ENCODE measurements at places on chromosomes 1 and 21.

DNA sequence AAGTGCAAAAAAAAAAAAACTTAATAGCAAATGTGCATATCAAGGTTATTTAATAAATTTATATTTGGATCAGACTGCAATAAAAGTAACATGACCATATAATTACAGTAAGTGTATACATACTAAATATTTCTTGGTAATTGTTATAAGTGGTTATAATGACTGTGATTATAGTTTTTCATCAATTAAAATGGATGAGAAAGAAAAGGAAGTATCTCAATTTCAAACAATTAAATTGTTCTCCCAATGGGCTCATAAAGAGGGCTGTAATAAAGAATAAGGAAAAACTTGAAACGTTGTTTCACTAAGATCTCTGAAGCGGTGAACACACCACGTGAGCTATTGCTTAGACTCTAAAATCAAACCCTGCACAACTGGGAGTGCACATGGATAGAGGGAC is 104.1 kb downstream of the CDC42BPA start:
- no peak for DNase-seq

DNA sequence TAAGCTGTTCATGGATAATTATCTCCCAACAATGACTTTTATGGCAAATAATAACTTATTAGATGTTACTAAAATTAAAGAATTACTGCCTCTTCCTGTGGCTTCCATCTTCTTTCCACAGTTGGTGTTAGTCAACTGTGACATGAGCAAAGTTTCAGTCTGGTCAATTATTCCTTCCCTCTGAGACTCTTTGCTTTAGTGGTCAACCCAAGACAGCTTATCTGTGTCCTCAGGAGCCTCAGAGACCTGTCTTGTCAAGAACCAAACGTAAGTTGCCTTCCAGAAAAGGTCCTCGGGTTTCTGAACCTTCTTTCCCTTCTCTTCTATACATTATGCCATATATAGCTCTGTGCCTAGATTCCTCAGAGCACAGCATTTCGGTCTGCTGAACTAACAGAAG is 263.2 kb upstream of the ZP4 start:
- no peak for DNase-seq

DNA sequence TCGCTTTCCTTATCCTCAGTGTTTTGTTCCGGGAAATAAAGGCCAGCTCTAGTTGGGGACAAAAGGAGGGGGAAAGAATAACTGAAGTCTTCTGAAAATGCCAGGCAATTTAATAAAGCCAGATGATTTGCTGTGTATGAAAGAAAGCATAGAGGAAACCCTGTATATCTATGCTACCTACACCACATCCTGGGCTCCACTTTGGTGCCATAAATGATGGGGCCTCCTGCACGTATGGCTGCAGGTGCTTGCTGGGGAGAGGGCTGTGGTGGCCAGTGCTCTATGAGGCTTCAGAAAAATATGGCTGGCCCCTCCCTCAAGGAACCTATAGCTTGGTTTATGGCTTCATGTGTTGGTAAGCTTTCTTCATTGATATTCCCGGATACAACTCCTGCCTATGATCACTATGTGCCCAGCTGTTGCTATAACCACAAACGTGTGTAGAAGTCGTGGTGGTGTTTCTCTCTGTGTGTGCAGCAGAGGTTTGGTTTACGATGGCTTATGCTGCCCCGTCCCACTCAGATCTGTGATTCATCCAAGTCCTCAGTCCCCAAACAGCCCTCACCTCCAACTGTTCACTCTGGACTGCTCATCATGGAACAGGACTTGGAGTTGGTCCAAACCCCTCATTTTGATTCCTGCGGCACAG is 59.5 kb downstream of the BACE2 start:
- DNase-seq = no peak

GRCh38 chr1:244028701-244029100 is 22.4 kb upstream of the ZBTB18 start:
- DNase-seq = no peak

GRCh38 chr1:13823936-13824335 is 123.9 kb downstream of the PRDM2 start:
- DNase-seq = no peak

- DNase-seq = no peak
Observed at GRCh38 chr1:50488356-50488755, 65.1 kb upstream of the DMRTA2 start.
